ENCODE measurements at places on chromosomes 1 and 21. TPM values are rescaled to one million over a fixed set of nuclear protein-coding genes. Genes with fewer than 3 reads are reported as not detected.

The LCE2B gene
- total RNA-seq: not detected

DNA sequence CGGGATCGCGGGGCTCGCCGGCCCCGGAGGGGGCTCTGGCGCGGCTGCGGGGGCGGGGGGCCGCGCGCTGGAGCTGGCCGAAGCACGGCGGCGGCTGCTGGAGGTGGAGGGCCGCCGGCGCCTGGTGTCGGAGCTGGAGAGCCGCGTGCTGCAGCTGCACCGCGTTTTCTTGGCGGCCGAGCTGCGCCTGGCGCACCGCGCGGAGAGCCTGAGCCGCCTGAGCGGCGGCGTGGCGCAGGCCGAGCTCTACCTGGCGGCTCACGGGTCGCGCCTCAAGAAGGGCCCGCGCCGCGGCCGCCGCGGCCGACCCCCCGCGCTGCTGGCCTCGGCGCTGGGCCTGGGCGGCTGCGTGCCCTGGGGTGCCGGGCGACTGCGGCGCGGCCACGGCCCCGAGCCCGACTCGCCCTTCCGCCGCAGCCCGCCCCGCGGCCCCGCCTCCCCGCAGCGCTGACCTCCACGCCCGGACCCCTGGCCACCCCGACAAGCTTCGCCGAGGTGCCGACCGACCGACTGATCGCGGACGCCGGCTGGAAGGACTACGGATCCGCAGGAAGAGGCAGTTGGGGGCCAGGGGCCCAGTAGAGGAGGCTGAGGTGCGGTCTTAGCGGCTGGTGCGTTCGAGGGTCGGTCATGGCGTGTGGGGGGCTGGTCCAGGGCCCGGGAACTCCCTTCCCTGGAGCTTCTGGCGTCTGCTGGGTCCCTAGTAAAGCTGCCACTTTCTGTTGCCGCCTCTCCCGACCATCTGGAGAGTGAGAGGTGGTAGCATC lies 711 bp downstream of the TRNP1 start:
- no peak for DNase-seq

The CAMK1G gene
- not detected for total RNA-seq

DNA sequence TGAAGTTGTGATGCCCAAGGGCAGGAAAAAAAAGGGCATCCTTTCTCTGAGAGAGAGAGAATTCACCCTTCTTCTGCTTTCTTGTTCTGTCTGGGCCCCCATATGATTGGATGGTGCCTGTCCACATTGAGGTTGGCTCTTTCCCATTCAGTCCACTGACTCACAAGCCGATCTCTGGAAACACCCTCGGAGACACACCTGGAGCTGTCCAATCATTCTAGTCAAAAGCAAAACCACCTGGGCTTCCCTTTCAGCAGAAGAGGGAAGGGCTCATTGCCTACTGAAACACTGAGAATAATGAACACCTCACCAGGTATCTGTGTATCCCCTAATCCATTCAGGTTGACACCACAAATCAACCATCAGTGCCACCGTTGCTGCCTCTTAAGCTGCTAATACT lies 103.7 kb upstream of the GNG12 start:
- DNase-seq: no peak

GRCh38 chr21:43644609-43645008 lies 14.7 kb downstream of the HSF2BP start:
- DNase-seq: no peak

DNA sequence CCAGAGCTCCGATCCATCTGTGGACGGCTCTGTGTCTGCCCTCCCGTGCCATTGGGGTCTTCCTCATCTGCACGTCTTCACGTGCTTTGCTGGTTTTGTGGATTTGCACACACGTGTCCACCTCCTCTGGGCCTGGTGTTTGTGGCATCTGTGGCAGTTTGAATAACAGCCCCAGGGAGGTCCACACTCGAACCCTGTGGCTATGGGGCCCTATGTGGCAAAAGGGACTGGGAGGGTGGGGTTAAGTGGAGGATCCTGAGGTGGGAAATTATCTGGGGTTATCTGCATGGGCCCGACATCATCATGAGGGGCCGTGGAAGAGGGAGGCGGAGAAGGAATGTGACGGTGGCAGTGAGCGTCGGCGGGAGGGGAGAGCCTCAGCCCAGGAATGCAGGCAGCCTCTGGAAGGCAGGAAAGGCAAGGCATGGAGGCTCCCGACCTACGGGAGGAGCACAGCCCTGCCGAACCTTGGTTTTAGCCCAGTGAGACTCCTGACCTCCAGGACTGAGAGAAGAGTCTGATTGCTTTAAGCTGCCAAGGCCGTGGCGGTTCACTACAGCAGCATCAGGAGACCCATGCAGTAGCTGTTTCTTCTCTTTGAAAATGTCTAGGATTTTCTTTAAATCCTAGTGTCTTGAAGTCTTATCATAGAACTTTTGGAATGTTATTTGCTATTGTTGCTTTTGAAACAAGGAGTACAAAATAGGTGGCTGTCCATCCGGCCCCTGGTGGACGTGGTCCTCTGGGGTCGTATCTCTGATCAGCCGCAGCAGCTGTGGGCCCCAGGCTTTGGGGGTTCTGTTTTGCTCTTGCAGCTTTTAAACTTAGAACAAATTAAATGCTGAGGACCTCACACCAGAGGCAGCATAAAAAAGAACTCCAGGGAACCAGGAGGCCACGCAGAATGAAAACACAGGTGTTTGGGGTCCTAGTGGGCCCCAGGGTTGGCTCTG lies 40.0 kb upstream of the LRRC3 start:
- peak; percentile 69 for DNase-seq

DNA sequence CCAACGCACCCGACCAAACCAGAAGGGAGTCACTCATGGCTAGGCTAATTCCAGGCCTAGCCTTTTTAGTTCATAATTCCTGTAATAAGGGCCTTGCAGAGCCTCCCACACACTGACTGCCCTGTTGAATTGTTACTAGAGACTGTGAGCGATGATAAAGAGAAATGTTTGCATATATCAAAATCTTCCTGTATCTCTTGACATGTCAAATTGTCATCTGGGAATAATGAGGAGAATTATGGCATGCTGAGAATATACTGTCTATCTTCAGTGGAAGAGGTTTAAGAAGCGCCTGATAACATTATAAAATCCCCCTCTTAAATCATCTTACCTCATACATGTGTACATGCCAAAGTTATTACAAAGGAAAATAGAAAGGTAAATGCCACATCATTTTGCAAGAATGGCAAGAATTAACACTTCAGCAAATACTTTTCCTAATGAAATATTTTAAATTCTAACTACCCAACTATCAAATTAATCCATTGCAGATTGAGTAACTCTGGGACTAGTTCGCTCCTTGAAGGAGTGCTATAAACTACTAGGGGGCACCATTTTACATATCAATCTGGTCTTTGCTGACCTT lies 144.1 kb downstream of the CENPF start:
- DNase-seq: no peak

DNA sequence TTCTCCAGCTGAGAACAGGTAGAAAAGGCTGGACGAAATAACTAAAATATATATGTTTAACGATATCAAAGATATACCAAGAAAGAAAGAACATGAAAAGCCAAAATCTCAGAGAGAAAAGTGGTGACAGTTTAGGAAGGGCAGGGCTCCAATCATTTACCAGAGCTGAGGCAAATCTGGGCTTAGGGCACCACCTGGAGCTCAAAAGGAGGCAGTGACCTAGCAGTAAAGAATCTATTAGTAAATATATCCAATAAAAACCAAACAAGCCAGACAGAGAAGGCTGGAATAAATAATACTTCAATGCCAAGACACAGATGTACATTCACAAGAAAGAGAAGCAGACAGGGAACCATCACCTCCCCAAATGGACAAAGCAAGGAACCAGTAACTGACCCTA lies 43.5 kb downstream of the CHIA start:
- no peak for DNase-seq

DNA sequence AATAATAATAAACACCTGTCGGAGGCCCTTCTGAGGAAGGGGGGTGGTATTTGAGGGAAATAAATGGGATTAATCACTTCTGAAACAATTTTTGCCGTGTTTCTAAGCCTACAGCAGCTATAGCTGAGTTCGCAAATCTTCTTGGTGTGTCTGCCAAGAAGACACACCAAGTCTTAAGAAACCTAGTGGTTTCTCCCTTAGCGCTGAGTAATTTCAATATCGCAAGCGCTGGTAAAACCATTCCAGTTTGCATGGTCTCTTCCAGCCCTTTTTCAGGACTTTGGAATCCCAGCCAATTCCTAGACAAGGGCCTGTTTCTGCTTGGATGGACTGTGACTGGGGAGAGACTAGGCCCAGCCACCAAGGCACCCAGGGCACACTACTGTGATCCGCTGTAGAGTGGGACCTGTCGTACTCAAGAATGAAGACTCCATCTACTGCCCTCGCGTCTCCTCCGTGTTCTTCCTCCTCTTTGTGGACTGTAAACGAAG lies 7.5 kb upstream of the LHX8 start:
- DNase-seq: no peak

DNA sequence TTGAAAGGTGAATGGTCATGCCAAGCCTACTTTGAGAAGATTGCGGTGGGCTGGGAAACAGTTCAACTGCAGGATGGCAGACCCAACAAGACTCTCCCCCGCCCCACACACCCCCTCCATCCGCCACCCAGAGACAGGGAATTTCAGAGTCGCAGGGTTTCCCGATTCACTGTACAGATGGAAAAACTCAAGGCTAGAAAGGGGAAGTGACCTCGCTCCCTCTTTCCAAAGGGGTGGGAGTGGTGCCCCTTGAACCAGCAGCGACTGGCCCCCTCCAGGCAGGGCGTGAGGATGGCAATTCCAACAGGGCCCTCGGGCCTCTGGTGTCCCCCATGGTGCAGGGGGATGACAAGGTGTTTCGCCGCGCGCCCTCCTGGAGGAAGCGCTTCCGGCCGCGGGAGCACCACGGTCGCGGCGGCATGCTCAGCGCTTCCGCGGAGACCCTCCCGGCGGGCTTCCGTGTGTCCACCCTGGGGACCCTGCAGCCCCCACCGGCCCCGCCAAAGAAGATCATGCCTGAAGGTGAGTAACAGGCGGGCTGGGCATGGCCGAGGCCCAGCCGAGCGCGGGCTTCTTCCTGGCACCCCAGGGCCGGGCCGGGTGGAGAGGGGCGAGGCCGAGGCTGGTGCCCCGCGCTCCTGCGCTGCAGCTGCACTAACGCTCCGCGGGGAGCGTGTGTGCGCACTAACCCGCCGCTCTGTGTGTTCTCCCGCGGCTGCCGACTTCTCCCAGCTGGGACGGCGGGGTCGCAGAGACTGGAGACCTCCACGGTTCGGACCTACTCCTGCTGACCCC lies 10.4 kb downstream of the MYOG start:
- DNase-seq: no peak

DNA sequence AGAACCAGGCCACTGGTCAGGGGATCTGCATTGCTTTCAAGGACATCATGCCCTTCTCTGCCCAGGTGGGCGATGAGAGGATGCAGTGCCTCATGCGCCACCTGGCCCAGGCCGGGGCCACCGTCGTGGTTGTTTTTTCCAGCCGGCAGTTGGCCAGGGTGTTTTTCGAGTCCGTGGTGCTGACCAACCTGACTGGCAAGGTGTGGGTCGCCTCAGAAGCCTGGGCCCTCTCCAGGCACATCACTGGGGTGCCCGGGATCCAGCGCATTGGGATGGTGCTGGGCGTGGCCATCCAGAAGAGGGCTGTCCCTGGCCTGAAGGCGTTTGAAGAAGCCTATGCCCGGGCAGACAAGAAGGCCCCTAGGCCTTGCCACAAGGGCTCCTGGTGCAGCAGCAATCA lies 5.0 kb upstream of the ZBTB48 start:
- no peak for DNase-seq

- DNase-seq: no peak
Observed at GRCh38 chr1:55071477-55071876, 32.1 kb downstream of the PCSK9 start.

GRCh38 chr1:76425201-76426145 lies 350.9 kb downstream of the ST6GALNAC3 start:
- no peak for DNase-seq

DNA sequence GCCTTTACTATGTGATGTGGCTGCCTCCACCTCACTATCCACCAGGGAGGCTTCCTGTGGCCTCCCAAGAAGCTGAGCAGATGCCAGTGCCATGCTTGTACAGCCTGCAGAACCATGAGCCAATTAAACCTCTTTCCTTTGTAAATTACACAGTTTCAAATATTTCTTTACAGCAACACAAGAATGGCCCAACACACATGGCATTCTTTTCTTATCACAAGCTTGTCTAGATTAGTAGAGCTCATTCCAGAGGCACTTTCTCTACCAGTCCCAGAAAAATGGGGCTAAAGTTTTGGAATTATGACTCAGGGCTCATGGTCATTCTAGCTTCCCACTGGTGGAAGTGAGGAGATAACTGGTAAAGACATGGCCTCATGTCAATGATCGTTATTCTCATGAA lies 655.2 kb downstream of the LMO4 start:
- no peak for DNase-seq

All from osteocyte (in vitro differentiated cells).